Stimulated activated CD8-positive, alpha-beta memory T cell treated with anti-CD3 and anti-CD28 coated beads, Interleukin-7, amount 100 ng/mL, for 1 hour (primary cell): ENCODE measurements at places on chromosomes 6 and 20.

DNA sequence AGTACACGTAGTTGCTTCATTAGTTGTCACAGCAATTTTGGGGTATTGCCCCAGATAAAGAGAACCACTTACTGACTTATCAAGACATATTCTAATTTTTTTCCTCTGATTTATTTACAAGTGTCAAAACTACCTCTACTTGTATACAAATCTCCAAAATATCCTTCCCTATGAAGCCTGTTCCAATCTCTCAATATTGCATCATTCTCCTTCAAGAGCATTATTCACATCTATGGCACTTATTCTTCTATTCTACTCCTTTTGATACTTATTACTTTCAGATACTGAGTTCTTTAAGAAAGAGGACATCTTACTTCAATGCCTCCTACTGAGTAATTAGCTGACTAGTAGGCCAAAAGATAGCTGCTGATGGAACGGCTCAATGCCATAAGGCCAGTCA is 105.2 kb downstream of the SMLR1 start:
- no peak for DNase-seq

- no peak for DNase-seq
These were observed 18.9 kb downstream of the PERP start for GRCh38 chr6:138088326-138088762.

DNA sequence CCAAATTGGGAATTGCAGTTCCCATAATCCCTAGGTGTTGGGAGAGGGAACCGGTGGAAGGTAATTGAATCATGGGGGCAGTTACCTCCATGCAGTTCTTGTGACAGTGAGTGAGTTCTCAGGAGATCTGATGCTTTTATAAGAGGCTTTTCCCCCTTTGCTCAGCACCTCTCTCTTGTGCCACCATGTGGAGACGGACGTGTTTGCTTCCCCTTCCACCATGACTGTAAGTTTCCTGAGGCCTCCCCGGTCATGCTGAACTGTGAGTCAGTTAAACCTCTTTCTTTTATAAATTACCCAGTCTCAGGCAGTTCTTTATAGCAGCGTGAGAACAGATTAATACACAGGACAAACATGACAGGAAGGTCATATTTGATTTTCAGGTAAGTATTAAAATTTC is 25.3 kb upstream of the HECA start:
- no peak for DNase-seq

DNA sequence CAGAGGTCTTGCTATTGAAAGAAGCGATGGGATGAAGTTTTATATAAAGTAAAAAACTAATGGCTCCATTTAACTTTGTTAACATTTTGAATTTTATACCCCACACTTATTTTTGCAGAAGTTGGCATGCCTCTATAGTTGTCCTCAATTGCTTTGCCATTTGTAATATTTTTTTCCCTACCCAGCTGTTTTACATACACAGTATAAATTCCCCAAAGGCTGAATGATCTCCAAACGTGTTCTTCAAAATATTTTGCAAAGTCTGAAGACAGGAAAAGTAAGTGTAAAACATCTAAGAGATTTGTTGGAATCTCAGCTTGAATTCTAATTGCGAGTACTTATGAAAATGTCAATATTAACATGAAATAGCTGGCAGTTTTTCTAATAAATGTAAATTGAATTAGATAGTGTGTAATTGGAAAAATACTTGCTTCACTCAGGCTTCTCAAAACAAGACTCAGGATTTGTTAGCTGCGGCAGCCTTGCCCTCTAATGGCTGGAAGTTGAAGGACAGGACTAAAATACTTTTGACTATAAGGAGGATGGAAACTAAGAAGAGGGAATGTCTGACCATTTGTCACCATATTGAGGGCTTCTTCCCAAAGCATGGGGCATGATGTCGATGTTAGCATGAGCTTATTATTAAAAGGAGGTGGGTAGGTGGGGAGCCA is 226.8 kb downstream of the UST start:
- DNase-seq: no peak

GRCh38 chr6:52910091-52910490 is 593 bp upstream of the GSTA3 start:
- DNase-seq: no peak

GRCh38 chr20:37880726-37881591 is 22.0 kb upstream of the VSTM2L start:
- no peak for DNase-seq

DNA sequence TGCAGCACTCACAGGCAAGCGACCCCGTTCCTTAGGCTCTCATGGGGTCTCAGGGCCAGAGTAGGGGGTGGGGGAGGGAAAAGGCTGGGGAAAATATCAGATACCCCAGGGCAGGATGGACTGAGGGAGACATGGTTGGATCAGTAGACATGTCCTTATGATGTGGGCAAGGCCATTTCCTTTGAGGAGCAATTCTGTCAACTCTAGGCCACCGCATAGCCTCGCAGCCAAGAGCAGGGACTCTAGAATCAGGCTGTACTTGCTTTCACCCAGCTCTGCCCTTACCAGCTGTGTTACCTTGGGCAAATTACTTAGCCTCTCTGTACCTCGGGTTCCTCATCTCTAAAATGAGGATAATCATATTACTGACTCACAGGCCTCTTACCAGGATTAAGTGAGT is 2.2 kb upstream of the MAPK13 start:
- no peak for DNase-seq

DNA sequence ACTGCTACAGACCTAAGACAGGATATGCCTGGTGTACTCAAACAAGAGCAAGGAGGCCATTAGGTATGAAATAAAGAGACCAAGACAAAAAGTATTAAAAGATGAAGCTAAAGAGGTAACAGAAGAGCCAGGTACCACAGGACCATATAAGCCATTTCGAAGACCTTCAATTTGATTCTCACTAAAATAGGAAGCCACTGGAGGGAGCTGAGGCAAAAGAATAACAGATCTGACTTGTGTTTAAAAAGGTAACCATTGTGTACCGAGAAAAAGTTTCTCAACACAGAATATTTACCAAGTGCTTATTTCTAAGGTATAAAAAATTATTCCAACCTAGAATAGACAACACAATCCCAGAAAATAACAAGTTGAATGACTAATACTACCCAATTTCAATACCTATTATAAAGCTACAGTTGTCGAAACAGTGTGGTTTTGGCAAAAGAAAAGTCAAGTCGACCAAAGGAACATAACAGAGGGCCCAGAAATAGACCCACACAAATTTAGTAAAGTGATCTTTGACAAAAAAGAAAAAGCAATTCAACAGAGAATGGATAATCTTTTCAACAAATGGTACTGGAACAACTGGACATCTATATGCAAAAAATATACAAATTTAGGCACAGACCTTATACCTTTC is 125.3 kb upstream of the DST start:
- DNase-seq: no peak

DNA sequence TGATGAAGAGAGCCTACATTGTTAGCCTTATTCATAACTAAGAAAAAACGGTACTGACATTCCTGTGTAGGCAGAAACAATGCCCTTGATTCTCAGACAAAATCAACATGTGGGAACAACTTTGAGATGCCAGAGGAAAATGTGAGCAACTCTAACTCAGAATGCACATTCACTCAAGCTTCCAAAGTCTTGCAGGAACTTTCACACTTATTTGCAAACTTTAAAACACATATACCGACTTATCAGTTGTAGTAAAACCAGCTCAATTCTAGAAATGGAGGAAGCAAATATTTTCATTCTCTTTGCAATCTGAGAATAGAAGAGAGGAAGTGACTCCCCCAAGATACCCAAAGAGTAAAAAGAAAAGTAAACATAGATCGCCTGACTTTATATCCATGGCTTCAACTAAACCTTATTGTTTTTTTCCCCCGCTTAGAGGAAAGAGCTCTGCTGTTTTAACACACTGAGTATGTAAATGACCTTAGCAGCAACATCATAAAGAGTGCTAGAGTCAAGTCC is 117.6 kb downstream of the EPB41L2 start:
- no peak for DNase-seq

DNA sequence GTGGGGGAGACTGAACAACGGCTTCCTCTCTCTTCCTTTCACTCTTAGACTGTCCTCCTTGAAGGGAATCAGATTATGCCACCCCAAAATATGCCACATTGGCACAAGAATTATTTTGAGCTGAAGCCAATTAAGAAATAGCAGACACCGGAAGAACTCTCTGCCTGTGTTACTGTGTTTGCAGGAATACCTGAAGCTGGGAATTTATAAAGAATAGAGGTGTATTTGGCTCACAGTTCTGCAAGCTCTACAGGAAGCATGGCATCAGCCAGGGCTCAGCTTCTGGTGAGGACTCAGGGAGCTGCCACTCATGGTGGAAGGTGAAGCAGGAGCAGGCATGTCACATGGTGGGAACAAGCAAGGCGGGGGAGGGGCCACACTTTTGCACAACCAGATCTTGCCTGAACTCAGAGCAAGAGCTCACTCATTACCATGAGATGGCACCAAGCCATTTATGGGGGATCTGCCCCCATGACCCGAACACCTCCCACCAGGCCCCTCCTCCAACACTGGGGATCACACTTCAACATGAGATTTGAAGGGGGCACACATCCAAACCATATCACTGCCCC is 46.0 kb downstream of the PCNA start:
- no peak for DNase-seq

DNA sequence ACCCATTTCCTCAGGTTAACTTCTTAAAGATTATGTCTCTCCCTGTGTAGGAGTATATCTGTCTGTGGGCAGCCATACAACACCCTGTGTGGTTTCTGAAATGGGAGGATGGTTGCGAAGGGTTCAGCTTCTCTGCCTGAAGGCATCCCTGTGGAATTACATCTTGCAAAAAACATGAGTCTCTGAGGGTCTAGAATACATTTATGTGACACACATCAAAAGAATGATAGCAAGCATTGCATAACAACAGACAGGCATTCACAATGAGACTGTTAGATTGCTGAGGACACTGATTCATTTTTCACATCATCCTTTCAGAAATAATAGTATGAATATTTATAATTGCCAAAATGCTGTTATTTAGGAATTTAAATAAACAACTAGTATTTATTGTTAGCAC is 670.9 kb downstream of the HTR1B start:
- DNase-seq: no peak

GRCh38 chr6:79468587-79468986 is 68.6 kb downstream of the LCA5 start:
- DNase-seq: no peak

DNA sequence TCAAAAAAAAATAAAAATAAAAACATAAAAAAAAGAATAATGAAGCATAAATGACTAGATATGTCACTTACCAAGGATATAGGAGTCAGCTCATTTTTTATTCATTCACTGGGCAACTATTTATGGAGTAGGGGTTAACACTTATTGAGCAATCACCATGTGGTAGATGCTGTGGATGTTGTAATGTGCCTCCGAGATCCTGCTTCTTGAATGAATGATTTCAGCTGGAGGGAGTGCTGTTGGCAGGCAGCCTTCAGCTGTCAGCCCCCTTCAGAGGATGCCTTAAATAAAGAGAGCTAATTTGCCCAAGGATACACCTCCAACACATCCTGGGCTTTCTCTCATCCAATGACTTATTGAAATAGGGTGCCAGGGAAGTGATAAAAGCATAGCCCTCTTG is 229.5 kb upstream of the DTNBP1 start:
- no peak for DNase-seq

DNA sequence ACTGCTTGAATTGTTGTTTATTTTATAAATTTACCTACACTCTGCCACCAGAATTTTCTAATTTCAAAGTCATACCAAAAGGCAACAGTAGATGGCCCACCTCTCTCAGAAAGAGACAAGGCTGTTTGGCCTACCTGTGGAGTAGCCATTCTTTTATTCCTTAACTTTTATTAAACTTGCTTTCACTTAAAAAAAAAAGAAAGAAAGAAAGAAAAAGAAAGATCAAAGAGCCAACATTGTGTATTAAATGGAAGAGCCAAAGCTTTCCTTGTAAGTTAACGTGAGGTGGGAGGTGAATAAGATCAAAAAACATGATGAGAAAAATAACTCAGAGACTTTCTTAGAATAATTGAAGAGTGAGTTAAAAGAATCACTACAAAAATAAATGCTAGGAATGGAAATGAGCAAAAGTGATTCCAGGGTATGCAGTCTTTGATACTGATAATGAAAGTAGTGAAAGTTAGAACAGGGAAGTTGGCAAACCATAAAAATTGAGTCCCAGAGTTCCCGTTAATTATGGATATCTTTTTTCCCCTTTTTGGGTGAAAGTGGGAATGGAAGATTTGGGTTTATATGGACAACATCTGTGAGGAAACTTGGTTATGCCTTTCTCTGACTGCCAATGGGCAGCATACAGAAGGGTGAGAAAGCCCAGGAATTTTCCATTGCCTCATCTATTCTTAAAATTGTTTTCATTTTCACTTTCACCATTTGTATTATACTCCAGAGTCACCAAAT is 35.9 kb upstream of the MYB start:
- no peak for DNase-seq

DNA sequence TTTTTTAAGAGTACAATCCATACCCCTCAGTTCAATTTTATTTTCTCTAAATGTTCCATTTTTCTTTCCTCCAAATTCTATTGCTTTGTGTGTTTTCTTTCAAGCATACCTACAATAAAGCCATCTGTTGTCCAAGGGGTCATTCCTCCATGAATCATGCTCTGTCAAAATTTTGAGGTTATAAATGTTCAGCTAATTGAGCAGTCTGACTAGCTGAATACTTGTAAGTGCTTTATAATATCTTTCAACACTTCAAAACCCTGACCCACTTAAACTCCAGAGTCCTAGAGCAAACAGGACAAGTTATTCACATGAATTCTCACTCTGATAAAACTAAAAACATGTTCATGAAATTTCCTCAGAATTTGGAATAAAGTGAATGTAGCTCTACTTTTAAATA is 33.4 kb upstream of the EYA4 start:
- DNase-seq: no peak

- no peak for DNase-seq
These were observed 21.6 kb upstream of the GFOD1 start for GRCh38 chr6:13508711-13509705.

DNA sequence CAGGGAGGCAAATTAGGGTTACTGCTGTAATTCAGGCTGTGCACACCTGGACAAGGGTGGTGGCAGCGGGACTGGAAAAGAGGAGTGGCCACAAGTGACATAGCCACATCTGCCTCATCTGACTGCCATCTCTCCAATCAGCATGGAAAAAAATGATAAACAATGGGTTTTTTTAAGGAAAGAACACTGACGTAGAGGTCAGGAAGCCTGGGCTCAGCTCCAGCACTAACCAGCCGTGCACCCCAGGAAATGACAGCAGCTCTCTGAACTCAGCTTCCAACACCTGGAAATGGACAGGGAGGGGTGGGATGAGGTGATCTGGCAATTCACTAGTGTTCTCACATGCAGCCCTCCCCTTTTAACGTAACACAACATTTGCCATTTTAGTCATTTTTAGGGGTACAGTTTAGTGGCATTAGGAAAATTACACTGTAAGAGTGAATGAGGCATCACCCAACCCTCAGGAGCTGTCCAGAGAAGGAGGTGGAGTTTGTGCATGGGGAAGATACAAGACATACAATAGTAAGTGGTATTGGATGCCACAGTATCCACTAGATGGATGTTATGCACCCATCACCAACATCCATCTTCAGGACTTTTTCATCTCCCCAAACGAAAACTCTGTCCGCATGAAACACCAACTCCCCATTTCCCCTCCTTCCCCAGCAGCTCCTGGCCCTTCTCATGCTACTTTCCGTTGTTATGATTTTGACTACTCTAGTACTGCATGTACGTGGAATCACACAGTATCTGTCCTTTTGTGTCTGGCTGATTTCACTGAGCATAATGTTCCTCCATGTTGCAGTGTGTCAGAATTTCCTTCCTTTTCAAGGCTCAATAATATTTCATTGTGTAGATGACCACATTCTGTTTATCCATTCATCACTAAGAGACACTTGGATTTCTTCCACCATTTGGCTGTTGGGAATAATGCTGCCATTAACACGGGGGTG is 215.5 kb upstream of the ECI2 start:
- DNase-seq: no peak

- no peak for DNase-seq
These were observed 37.1 kb downstream of the PIGU start for GRCh38 chr20:34639755-34640222.
